Activated naive CD8-positive, alpha-beta T cell treated with anti-CD3 and anti-CD28 coated beads, Interleukin-2, amount 50 U/mL, for 16 hours (primary cell): ENCODE measurements at places on chromosomes 7 and 10.

DNA sequence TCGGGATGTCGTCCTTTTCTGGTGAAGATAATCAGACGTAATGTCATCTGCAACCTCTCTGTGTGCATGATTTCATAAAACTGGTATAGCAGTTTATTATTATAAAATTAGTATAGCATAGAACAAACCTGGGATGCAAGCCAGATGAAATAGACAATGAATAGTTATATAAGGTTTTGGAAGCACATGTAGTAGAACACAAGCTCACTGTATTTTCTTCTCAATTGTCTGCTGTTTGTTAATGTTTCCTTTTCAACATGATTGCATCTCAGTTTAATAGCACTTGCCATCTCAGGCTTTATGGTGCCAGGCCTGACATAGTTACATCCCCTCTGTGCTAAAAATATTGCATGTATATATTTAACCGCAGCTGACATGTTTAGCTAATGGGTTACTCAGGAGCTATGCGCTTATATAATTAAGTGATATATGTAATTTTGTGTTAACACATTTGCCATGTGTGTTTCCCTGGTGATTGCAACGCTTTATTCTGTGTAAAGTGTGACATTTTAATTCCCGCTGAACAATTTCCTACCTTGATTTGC is 132.7 kb downstream of the ARID5B start:
- DNase-seq, result no peak

DNA sequence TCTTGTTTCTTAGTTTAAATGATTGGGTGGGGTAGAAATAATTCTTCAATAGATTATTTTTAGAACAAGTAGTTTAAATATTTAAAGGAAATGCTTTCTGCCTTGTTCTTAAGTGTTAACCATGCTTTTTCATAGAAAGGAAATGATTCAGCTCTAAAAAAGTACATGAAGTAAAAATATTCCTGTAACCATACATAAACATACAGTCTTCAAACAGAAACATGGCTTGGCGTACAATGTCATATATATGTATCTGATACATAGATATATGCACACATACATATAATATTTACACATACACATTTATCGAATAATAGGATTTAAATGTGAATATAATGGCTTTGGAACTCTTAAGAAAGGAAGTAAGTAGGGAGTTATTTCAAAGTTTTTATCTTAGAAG is 84.4 kb downstream of the RUNDC3B start:
- no peak for DNase-seq

GRCh38 chr10:118753331-118754228 is 1.2 kb downstream of the CACUL1 start:
- no peak for DNase-seq

DNA sequence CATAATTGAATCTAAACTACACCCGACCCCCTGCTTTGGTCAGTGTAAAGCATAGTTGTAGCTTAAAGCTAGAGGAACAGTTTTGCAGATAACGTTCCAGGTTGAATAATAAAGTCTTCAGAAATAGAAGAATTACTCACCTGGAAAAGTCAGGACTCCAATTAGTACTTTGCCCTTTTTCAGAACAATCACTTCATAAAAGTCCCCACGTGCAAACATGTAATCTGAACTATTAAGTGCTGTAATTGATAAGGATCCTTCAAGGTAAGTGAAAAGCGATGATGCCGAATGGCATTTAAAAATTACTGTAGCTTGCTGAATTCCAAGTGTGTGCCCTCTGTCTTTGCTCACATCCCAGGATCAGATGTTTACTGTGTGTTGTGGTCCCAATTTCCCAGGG is 53.6 kb upstream of the INSYN2A start:
- DNase-seq, result no peak

DNA sequence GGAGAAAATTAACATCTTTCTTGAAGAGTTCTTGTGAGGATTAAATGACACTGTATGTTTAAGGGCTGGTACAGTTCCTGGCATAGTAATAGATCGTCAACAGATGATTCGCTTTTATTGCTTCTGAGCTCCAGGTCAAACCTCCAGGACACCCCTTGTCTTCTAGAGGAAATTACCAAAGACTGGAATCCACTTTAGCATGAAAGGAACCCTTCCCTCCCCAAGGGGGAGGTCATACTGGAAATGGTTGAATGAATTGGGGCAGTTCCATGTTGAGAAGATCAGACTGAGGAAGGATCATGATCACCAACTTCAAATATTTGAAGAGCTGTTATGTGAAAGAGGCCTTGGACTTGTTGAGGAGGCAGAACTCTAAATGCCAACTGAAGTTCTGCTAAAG is 8.9 kb downstream of the NFE2L3 start:
- no peak for DNase-seq
